ENCODE measurements at places on chromosomes 2 and 18. TPM values are rescaled to one million over a fixed set of nuclear protein-coding genes. Genes with fewer than 3 reads are reported as not detected.

The FAM110C gene
- total RNA-seq: 0.62 TPM

The TMEM247 gene
- total RNA-seq: not detected

The APLF gene
- total RNA-seq: 0.46 TPM

The CEBPZOS gene
- 69.0 TPM for total RNA-seq

The PDE6D gene
- total RNA-seq: 32.6 TPM
